COLO829 (cell line): ENCODE measurements at places on chromosomes 3 and 15.

DNA sequence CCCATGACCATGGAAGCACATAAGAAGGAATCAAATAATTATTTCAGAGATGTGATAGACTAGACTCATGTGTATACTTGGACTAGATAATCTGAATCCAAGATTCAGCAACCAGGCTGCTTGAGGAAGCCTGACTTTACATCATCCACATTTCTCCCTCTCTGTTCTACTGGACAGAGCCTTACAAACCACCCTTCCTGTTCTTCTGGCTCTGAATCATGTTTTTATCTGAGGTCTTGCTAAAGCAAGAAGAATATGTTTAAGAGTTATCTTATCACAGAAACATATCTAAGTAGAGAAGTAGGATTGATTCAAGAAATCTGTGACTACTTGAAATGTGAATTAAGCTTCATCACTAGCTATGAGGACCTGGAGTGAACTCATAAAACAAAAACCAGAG is 71.1 kb upstream of the SLC24A5 start:
- DNase-seq: no peak

DNA sequence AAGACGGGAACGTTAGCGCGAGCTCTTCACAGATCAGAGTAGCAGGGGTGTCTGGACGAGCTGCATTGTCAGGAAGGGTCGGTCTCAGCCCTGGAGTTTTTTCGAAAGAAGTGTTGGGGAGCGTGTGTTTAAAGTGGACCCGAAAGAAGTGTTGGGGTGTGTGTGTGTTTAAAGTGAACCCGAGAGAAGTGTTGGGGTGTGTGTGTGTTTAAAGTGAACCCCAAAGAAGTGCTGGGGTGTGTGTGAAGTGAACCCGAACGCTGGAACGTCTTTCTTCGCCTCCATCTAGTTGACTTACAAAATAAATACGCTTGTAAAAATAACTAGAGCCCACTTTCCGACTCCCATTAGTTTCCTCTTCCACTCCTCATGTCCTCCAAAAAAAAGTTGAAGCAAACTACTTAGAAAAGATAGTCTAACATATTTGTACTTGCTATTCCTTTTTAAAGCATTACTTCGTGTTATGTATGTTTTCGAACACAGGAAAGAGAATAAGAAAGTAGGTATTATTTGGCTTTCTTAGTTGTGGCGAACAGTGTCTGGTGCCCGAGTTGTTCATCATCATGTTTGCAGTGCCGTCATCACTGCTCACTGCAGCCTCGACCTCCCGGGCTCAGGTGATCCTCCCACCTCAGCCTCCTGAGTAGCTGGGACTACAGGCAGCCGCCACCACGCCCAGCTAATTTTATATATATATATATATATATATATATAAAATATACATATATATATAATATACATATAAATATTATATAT is 1.0 kb downstream of the LRCH3 start:
- DNase-seq: peak; percentile 28

DNA sequence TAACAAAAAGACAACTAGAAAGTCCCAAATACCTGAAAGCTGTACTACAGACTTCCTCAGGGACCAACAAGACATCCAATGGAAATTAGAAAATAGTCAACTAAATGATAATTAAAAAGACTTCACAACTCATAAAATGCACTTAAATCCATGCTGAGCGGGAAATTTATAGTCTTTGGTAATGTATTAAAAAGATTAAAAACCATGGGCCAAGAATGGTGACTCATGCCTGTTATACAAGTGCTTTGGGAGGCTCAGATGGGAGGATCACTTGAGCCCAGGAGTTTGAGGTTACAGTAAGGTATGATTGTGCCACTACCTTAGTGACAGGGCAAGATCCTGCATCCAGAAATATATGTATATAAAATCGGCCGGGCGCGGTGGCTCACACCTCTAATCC is 45.0 kb downstream of the CPEB1 start:
- no peak for DNase-seq

DNA sequence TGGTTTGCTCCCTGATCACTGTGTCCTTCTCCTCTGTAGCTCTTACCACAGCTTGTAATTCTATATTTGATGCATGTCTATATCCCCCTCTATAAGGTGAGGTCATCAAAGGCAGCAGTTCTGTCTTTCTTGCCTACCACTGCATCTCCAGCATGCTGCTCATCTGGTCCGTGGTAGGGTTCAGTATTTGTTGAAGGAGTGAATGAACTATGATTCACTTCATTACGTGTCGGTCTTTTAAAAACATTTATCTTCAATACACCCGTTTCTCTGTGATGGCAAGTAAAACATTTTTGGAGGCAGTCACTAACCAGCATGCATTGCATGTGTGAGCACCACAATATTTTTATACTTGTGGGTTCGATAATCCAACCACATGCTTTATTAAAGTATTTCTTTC is 27.6 kb downstream of the CHST14 start:
- DNase-seq: no peak
